ENCODE measurements at places on chromosomes 2 and 18.
A peak's percentile ranks its signal among the peaks of the same experiment; 100 is the strongest.

- no peak for DNase-seq
These were observed 61.0 kb upstream of the KCNJ3 start for GRCh38 chr2:154637456-154637855.

DNA sequence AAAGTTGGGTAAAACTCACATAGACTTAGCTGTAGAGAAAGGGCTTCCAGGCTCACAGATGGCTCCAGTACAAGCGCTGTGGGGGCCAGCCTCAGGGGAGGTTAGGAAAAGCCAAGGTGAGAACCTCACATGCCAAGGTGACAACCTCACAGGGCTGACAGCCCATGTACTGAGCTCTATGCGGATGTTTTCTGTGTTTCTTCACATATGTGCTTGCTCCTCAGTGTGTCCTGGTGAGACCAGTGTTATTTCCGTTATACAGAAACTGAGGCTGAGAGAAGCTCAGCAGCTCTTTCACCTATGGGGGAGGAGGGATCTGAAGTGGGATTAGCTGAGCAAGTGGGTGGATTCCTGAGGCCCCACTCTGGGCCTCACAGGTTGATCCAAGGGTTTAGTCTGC, 67.3 kb downstream of the INPP4A start:
- no peak for DNase-seq

DNA sequence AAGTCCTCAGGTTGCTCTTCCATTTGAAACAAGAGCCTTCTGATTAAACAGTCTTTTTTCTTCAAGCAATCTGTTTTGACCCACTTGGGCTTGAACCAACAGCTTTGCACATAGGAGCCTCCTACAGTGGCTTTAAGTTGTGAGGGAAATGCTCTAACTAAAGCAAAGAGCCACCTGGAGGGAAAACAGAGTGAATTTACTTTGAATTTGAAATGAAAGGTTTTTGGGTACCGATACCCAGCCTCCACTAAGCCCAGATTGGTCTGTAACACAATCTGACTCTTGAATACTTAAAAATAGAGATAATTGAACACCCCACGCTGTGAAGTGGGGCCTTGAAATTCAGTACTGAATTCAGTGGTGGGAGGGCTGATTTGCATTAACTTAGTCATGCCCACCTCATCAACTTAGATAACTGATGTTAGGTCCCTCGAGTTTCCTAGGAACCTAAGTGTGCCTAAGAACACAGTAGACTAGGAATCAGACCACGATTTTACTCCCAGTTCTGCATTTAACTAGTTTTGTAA, 56.3 kb upstream of the ACVR1C start:
- DNase-seq = no peak

GRCh38 chr2:95320986-95321767, 24.0 kb downstream of the KCNIP3 start:
- no peak for DNase-seq

DNA sequence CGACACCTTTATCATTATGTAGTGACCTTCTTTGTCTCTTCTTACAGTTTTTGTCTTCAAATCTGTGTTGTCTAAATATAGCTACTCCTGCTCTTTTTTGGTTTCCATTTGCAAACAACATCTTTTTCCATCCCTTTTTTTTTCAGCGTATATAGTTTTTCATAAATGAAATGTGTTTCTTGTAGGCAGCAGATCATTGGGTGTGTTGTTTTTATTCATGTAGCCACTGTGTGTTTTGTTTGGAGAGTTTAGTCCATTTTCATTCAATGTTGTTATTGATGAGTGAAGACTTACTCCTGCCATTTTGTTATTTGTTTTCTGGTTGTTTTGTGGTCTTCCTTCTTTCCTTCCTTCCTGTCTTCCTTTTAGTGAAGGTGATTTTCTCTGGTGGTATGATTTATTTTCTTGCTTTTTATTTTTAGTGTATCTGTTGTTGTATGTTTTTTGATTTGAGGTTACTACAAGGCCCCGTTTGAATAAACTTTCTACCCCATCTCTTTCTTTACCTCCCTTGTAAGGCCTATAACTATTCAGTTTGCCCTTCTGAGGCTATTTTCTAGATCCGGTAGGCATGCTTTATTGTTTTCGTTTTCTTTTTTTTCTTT, 81.4 kb downstream of the FAM117B start:
- DNase-seq = no peak

GRCh38 chr2:139813340-139813739, 1033.2 kb upstream of the NXPH2 start:
- no peak for DNase-seq

- DNase-seq = peak; percentile 37
These were observed 127.3 kb downstream of the RNF144A start for GRCh38 chr2:7044253-7045250.

DNA sequence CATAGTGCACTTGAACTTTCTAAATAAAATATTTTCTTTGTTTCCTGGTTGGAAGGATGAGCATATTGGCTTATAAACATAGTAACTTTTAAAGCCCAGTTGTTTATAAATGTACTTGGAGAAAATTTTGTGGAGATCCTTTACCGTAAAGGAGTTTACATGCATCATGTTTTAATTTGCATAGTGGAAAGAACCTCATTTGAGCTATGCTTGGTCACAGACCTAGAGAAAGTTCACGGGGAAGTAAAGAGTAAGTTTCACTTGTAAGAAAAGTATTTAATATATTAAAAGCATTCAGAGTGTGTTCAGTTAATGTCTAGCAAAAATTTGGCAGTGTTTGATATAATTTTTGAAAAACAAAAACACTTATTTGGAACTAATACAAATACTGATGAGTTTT, 45.3 kb downstream of the PIKFYVE start:
- no peak for DNase-seq

GRCh38 chr2:70680735-70681134, 87.3 kb downstream of the ADD2 start:
- no peak for DNase-seq

DNA sequence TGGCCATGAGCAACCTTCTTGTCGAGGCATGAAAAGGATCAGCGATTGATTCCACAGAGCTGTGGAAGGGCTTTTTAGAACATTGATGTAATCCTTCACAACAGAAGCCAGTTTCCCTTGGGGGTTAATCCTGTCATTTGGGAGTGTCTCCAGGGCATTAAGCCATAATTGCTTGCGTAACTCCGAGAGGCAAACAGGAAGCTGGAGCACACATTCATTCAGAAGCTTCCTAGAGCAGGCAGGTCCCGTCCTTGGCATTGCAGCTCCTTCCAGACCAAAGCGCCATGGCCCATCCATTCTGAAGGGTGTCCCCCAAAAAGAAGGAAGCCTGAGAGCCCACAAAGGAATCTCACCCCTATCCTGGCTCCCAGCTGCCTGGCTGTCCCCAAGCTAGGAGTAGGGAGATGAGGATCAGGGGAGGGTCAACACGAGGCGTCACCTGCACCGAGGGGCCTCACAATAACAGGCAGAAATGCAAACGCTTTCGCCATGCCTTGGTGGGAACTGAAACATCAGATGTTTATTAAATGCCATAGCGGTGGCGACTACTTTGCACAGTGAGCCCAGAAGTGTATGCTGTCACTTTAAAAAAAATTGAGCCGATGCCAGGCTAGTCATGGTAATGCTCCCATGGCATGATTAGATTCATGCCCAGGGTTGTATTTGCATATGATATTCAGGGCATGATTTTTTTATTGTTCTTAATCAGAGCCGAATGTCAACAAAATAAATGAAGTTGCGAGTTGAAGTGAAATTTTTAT, 339.4 kb downstream of the BCL11A start:
- no peak for DNase-seq

DNA sequence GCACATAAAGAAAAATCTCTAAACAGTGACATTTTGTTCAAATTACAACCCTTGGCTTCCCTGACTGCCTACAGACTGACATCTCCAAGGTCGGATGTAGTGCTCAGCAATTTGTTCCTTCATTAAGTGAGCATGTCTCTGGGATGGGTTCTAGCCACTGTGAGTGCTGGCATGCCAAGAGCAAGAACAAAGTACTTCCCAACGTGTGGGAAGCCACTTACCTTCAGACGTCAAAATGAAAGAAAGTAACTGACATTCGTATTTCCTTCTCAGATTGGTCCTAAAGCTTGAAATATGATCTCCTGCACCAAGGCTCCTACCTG, 193.8 kb downstream of the SLC8A1 start:
- DNase-seq = no peak

- no peak for DNase-seq
These were observed 57.2 kb upstream of the ACVR1 start for GRCh38 chr2:157933160-157933920.

DNA sequence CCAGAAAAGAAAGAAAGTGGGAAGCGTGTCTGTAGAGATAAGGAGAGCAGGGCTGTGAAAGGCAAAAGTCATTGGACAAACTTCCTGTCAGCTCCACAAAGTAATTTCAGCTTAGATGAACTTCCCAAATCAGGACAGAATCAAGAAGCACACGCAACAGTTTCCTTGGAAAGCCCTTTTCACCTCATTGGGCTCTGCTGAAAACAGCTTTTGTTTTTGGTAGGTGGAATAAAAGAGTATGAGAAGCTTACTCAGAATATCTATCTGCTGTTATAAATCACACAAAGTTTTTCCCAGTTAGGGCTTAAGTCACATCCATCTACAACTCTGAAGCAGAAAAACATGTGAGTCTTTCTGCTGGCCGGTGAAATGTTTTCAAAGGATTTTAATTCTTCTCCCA, 42.4 kb upstream of the EFEMP1 start:
- DNase-seq = no peak

- peak; percentile 20 for DNase-seq
These were observed 8.2 kb upstream of the SMARCAL1 start for GRCh38 chr2:216404010-216404618.

DNA sequence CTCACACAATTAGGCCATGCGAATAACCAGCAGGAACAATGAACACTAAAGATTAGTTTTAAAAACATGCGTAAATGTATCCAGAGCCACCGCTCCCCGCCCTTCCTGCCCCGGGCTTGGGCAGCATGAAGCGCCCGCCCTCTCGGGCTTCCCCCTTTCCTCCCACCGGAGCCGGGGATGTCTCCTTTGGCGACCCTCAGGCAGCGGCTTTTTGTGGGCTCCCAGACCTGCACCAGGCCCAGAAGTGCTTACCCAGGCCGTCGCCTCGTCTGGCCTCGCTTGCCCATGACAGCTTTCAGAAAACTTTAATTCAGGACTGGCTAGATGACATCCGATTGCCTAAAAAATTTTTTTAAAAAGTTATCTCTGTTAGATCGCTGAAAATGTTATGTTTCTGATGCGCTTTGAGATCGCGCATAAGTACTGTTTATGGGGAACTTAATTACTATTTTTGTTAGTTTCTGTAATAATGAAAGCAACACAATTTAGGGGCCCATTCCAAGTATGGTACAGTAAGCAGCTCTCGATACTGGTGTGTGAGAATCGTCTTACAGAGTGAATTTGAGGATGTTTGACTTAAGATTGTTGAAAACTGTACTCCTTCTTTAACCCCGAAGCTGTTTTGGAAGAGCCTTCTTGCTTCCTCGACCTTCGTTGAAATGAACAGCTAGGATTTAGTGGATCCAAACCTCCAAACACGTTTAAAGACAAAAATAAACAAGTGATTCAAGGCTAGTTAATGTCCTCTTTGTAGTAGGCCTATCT, 1.1 kb downstream of the MAP3K20 start:
- no peak for DNase-seq

- no peak for DNase-seq
These were observed 25.6 kb upstream of the ZC3H15 start for GRCh38 chr2:186460465-186460864.

- DNase-seq = peak; percentile 9
These were observed 108.7 kb upstream of the KCTD1 start for GRCh38 chr18:26656944-26657536.

GRCh38 chr18:23541349-23542093, 38.2 kb downstream of the RMC1 start:
- DNase-seq = no peak

GRCh38 chr2:137262594-137262993, 497.2 kb downstream of the THSD7B start:
- no peak for DNase-seq

DNA sequence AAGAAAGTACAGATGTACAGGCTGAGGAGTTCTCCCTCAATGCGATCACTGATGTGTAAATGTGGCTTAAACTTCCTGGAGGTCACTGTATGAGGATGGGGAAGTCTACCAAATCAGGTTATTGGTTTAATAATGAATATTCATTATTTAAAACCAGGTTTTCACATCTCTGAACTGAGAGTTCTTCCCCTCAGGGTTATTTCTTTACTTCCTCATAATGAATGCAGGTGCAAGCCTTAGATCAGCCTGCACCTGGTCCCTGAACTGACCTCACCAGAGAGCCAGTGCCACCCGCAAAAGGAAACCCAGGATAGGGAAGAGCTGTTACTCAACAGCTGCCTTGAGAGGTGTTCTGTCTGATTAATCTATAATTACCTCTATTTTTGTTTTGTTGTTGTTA, 369.0 kb downstream of the EPHA4 start:
- no peak for DNase-seq

DNA sequence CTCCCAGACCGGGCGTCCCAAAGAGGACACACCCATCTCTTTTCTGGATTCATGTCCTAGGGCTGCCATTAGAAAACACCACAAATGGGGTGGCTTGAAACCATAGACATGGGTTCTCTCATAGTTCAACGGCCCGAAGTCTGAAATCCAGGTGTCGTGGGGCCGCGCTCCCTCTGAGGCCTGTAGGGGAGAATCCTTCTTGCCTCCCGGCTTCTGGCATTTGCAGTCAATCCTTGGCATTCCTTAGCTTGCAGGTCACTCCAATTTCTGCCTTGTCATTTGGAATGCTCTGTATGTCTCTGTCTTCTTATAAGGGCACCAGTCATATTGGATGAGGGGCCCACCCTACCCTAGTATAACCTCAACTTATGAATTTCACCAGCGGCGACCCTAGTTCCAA, 65.1 kb downstream of the CYB5A start:
- no peak for DNase-seq

DNA sequence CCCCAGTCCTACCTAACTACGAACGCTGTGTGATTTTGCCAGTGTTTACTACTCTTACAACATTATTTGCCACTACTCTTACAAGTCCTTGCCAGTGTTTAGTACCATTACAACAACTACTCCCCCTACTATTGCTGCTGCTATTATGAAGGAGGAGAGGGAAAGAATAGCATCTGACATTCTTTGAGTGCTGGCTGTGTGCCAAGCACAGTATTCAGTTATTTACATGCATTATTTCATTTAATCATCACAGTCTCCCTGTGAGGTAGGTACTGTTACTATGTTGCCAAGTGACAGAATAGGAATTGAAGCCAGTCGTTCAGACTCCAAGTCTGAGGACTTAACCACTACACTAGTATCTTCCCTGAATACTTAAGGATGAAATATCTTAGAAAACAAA, 185.9 kb upstream of the FOSL2 start:
- no peak for DNase-seq

DNA sequence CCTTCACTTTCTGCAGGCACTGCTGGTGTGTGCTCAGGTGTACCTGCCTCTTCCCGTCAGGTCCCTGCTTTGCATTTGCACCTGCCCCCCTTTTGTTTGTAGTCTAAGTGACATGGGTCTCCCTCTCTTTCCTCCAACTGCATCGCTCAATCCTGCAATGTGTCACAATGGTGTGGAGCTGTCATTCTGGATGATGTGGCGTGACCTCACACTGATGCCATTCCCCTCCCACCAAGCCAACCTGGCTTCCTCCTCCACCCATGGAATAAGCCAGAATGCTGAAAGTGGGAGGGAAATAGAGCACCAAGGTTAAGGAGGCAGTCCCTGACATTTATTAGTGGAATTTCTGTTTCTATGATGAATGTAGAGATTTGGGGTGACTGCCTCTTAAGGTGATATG, 156.7 kb downstream of the ZBTB7C start:
- no peak for DNase-seq

Data from stimulated activated CD4-positive, alpha-beta T cell treated with anti-CD3 and anti-CD28 coated beads, TNF-alpha, amount 100 ng/mL, for 48 hours (primary cell).